ENCODE measurements at places on chromosomes 2 and 18.

DNA sequence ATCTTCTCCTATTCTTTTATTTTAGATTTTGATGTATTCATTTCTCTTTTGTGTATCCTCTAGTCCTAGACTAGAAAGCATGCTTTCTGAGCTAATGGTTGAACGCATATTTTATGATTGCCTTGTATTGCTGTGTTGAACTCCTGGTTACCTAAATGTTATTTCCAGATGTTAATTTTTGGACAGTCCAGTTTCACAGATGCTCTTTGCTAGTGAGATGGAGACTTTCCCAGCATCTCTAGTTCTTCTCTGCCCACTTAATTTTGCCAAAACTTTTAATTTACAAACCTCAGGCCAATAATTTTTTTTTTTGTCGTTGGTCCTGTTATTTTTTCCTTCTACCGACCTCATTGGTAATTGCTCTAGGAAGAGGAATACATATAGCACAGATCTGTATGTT is 153.2 kb downstream of the HAUS1 start:
- DNase-seq, result no peak

GRCh38 chr2:220166616-220167015 is 539.2 kb downstream of the SLC4A3 start:
- DNase-seq, result no peak

GRCh38 chr18:51123046-51123395 is 74.5 kb downstream of the MEX3C start:
- no peak for DNase-seq

- DNase-seq, result no peak
Measured at GRCh38 chr2:96336104-96336775, 674 bp downstream of the NCAPH start.

DNA sequence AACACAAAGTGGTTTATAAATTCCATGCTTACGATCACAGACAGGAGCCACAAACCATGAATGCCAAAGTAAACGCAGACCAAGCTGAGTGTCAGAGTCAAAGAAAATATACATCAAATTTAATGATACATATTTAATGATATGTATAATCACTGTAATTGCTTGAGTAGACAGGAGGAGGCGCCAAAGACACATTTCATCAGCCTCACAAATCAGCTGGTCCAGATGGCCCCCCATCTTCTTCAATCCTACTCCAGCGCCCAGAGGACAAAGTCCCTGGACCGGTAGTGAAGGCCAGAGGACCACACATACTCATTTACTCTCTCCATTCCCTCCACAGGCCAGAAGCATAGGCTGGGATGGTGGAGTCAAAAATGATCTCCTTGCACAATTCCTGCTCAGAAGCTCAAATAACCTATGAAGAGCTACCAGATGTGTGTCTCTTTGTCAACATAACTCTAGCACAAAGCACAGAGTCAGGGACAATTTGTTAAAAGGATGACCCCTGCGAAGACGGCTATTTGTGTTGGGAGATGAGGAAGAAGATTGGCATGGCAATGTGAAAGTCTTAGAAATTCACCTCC is 149.3 kb upstream of the PGAP1 start:
- no peak for DNase-seq

DNA sequence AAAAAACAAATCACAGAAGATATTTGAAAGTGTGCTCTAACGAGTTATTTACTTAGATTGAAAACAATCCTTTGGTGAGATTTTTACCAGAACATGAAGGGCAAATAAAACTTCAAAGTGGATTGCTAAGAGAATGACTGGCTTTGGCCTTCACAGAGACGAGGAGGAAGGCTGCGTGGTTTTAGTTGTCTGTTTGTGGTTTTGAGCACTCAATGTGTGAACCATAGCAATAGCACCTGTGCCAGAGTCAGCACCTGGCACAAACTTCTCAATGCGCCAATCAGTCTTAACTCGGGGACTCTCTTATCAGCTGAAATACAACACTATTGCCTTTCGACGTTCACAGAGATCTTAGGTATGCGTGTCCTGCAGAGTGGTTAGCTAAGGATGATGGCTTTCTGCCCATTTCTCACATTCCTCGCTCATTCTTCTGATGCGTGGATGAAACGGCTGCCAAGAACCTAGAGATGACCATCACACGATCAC is 70.0 kb downstream of the MBP start:
- no peak for DNase-seq

DNA sequence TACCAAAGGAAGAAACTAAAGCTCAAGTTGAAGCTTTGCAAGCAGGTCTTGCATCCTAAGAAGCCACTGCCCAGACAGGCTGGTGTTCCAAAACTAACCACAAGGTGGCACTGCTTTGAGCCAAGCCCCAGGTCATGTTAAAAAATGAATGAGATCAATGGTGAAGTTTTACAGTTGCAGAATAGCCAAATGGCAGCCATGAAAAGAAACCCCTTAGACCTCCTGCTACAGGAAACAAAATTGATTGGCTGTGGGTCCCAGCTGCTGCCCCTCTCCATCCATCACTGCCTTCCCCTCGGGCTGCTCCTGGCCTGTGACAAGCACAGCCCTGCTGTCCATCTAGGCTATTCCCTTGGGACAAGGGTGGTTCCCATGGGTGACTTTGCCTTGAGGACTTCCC is 20.7 kb upstream of the MREG start:
- DNase-seq, result no peak

- DNase-seq, result no peak
Measured at GRCh38 chr18:61865466-61866175, 27.2 kb downstream of the RNF152 start.

DNA sequence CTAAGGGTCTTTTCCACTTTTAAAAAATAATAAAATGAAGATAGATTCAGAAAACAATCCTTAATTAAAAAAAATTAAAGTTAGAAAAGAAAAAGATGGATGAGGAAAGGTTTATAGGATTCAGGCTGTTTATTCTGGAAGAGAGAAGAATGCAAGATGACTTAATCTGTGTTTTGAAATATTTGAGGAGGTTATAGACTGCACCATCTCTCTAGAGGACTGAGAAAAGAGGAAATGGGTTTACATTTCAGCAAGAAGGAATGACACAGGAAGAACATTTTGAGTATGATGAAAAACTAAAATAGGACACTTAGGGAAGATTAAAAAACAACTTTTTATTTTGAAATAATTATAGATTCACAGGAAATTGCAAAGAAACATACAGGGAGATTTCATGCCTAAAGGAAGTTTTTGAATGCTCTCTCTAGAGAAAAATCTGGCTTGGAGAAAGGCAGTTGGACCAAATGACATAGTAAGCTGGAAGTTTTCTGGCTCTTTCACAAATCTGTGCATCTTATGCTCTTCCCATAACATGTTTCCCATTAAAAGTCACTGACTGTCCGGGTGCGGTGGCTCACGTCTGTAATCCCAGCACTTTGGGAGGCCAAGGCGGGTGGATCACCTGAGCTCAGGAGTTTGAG is 75.0 kb downstream of the CERS6 start:
- DNase-seq, result no peak

- DNase-seq, result no peak
Measured at GRCh38 chr2:186977433-186978045, 128.6 kb upstream of the ZSWIM2 start.

GRCh38 chr18:58599106-58599505 is 29.8 kb downstream of the ALPK2 start:
- DNase-seq, result no peak

GRCh38 chr2:164103271-164103670 is 367.5 kb upstream of the FIGN start:
- DNase-seq, result no peak

- no peak for DNase-seq
Measured at GRCh38 chr2:42339191-42339912, 21.7 kb downstream of the COX7A2L start.

- DNase-seq, result no peak
Measured at GRCh38 chr2:227370791-227371312, 8.3 kb downstream of the TM4SF20 start.

GRCh38 chr2:203585516-203585915 is 50.4 kb upstream of the RAPH1 start:
- no peak for DNase-seq

GRCh38 chr2:179861027-179861415 is 391 bp downstream of the ZNF385B start:
- DNase-seq, result no peak

Data from upper lobe of right lung (tissue), 1 donor.